Esophagus squamous epithelium (tissue), 5 donors: ENCODE measurements at places on chromosomes 16 and 17. TPM values are rescaled to one million over a fixed set of nuclear protein-coding genes. Genes with fewer than 3 reads are reported as not detected.

The MYO15A gene
- total RNA-seq, result 0.30 TPM

The TXNL4B gene
- total RNA-seq, result 5.0 TPM

The TMEM88 gene
- total RNA-seq, result 1.6 TPM

The ZFHX3 gene
- 3.5 TPM for total RNA-seq

The MLLT6 gene
- 37.3 TPM for total RNA-seq

The ARHGAP44 gene
- 0.97 TPM for total RNA-seq

The FA2H gene
- 3.2 TPM for total RNA-seq

The ZDHHC1 gene
- total RNA-seq, result 2.5 TPM

The FNDC8 gene
- not detected for total RNA-seq

The OTOP3 gene
- total RNA-seq, result 33.9 TPM

The NOTUM gene
- total RNA-seq, result 0.11 TPM

The CDRT15L2 gene
- not detected for total RNA-seq

The ZNF48 gene
- 4.1 TPM for total RNA-seq

The LDHD gene
- 6.5 TPM for total RNA-seq

The KRT25 gene
- total RNA-seq, result not detected

The TSNAXIP1 gene
- 0.15 TPM for total RNA-seq

The KRTAP3-2 gene
- total RNA-seq, result not detected

The CACNB1 gene
- total RNA-seq, result 0.53 TPM

The NACA2 gene
- total RNA-seq, result not detected

The C1QTNF1 gene
- 10.3 TPM for total RNA-seq

The KCNG4 gene
- not detected for total RNA-seq

The SLC2A4 gene
- total RNA-seq, result 21.7 TPM

The MRM1 gene
- 7.8 TPM for total RNA-seq

The ABCC12 gene
- total RNA-seq, result not detected

The SYNGR2 gene
- total RNA-seq, result 91.9 TPM

The TRPV2 gene
- total RNA-seq, result 3.2 TPM

The CLEC3A gene
- not detected for total RNA-seq

The CDRT4 gene
- 7.6 TPM for total RNA-seq

The ADAD2 gene
- total RNA-seq, result 4.2 TPM
